ENCODE measurements at places on chromosomes 12 and 14.

- DNase-seq: no peak
These were observed 101.4 kb downstream of the DUSP16 start for GRCh38 chr12:12460935-12461922.

GRCh38 chr14:101878822-101879528 lies 85.4 kb upstream of the DYNC1H1 start:
- DNase-seq: no peak

GRCh38 chr12:93758801-93759373 lies 81.7 kb downstream of the CRADD start:
- peak; percentile 55 for DNase-seq

DNA sequence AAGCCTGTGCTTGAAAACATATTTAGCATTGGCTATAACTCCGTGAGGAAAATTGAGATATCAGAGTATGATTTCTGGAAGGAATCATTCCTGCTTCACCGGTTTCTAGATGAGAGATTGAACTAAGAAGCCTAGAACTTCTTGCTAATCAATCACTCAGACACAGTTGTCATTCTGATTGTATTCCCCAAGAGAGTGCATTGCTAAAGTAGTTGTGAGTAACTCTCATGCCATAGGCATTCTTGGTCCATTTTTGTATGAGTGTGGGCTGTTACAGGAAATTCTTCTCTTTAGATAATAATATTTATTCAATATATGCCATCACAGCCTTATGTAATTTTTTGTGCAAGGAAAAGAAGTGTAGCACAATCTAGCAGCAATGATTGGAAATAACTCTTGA lies 893.3 kb upstream of the MDGA2 start:
- no peak for DNase-seq

GRCh38 chr14:105490267-105490571 lies 827 bp upstream of the TEDC1 start:
- no peak for DNase-seq

DNA sequence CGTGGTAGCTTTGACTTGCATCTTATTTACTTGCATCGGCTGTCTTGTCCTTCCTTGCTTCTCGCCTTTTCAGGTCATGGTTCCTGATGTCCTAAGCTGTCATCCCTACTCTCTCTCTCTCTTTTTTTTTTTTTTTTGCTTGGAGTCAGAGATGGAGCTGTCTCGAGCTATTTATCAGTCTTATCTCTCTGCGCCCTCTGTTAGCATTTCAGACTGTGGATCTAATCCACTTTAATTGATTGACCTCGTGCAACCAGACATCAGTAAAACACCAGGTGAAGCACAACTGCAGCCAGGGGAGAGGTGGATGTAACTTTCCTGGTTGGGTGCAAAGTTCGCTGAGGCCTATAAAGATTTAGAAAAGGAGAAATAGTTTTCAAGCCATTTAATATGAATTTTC lies 554.8 kb downstream of the DIO2 start:
- DNase-seq: no peak

DNA sequence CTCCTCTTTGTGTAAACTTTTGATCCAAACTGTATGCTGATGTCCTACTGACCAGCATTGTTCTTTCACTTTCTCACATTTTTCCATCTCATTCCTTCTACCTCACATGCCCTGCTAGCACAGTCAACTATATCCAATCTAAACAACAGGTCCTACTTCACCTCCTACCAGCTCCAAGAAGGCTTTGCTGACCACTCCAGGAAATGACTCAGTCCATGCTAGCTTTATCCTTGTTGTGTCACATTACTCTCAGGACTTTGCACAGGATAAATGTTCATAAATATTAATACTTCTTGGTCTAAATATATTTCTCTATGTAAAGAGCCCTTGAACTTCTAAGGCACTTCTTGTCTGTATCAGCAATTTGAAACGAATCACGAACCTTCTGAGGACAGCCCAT lies 64.9 kb upstream of the PCED1B start:
- peak; percentile 29 for DNase-seq

GRCh38 chr12:52249511-52250047 lies 16.5 kb downstream of the KRT7 start:
- no peak for DNase-seq

DNA sequence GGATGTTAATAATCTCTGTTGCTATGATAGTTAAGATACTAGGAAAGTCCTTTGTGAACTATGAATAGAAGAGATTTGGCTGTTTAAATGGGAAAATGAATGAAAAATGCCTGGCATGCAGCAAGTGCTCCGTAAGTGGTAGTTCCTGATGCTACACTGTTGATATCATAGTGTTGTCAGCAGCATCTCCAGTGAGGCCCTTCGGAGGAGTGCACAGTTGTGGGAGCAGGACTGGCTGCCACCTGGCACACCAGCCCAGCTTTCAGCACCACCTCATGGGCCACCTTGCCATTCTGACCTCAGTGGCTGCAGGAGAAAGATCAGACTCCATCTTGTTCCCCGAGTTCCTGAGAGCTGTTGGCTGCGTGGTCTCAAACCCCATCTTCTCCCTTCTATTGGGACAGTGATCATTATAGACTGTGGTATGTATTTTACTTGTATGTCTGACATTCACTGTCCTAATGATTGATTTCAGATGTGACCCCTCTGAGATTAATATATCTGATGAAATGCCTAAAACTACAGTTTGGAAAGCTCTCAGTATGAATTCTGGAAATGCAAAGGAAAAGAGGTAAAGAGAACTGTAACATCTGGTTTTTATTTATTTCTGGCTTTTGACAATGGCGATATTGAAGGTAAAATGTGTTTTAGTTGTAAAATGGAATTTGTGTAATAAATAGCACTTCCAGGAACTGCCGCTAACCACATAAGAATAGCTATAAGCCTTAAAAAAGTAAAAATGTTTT lies 80.9 kb downstream of the SLC4A8 start:
- no peak for DNase-seq

DNA sequence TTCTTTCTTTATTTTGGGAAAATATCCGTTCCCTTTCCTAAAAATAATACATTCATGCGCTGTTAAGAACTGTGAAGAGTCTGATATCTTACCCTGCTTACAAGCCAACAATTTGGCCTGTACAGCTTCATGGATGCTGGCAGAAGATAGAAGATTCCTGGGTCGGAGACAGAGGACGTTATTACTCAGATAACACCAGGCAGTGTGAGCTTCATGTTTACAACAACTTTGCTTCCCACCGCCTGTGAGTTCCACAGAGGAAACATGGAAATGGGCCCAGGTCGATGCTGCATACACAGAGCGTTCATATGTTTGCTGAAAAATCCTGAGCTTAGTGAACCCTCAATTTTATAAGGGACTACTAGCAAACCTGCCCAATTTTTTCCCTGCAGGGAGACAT lies 705.6 kb upstream of the SEL1L start:
- DNase-seq: no peak

DNA sequence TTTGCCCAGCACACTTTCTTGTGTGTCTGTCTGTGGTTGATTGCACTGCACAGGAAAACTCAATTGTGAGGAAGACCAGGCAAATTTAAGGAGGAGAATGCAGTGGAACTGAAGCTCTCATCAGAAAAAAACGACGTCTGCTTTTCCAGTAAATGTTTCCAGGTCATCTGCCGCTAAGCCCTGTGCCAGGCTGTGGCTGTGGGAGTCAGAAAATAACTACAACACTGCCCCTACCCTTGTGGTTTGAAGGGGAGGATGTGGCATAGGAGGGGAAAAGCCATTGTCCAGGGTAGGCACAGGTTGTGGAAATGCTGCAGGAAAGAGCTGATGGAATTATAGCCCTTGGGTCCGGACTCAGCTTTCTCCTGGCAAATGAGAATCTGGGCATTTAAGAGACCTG lies 259.7 kb upstream of the TMEM132C start:
- no peak for DNase-seq

GRCh38 chr14:31592631-31593030 lies 31.4 kb downstream of the NUBPL start:
- DNase-seq: no peak

- DNase-seq: peak; percentile 76
These were observed 771.2 kb downstream of the FSCB start for GRCh38 chr14:43735932-43736331.

GRCh38 chr12:53381731-53382630 lies 2.0 kb downstream of the SP1 start:
- peak; percentile 82 for DNase-seq

DNA sequence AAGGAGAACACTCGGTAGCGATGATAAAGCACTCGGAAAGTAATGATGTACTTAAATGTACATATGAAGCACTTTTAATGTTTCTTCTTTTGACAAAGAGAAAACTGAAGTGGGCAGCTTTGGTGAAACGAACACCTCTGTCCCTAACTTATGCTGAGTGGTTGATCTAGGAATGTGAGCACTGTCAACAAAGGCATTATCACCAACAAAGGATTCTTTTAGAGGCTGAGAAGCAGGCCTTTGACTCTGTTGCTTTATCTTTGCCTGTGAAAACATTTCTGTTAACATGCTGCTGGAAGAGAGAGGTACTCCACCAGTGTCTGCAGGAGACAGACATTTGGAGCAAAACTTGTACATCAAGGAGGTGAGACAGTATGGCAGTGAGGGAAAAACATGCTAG lies 103.2 kb upstream of the VRK1 start:
- no peak for DNase-seq

- DNase-seq: no peak
These were observed 4.1 kb downstream of the KRT85 start for GRCh38 chr12:52363111-52363679.

GRCh38 chr14:48435221-48435620 lies 759.8 kb upstream of the MDGA2 start:
- DNase-seq: no peak

DNA sequence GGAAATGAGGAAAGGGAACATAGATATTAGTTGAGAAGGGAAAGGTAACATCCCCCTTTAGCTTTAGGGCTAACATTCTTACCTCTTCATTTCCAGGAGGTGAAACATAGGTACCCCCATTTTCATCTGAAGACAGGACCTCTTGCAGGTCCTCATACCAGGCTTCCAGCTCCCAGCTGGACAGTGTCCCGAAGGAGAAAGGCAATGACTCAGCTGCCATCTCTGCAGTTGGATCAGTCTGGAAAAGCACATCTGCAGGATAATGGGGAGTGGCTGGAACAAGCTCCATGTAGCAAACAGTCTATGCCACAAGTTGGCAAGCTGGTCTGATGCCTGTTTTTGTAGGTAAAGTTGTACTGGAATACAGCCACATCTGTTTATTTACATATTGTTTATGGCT lies 3.1 kb downstream of the DDIT3 start:
- peak; percentile 68 for DNase-seq

GRCh38 chr12:94819011-94819410 lies 168.7 kb upstream of the TMCC3 start:
- no peak for DNase-seq

GRCh38 chr12:81644503-81644902 lies 114.6 kb downstream of the PPFIA2 start:
- DNase-seq: peak; percentile 39

GRCh38 chr14:68814238-68814538 lies 21.3 kb upstream of the ZFP36L1 start:
- DNase-seq: no peak

DNA sequence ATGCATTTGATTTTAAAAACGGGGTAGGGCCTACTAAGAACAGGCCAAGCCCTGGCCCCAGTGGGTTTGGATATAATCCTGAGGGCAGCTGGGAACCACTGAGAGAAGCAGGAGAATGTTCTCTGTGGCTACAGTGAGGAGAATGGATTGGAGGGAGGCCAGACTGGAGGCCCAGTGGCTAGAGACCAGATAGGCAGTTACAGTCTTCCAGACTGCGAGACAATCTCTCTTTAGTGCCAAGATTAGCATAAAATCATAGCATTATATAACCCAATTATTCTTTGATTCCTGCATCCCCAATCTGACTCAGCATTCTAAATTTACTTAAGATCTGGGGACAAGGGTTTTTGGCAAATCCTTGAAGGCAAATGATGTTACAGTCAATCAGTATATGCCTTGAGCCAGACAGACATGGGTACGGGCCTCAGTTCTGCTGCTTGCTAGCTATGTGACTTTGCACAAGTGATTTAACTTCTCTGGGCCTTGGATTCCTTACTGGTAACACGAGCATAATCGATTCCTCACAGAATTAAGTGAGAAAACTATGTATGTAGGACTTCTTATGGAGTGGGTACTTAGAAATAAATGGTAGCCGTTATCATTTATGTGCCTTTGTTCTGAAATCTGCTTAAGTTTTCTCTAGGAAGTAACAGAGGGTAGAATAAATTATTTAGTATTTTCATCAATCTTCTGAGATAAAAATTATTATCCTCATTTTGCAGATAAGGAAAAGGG lies 18.3 kb downstream of the NINJ2 start:
- DNase-seq: no peak

DNA sequence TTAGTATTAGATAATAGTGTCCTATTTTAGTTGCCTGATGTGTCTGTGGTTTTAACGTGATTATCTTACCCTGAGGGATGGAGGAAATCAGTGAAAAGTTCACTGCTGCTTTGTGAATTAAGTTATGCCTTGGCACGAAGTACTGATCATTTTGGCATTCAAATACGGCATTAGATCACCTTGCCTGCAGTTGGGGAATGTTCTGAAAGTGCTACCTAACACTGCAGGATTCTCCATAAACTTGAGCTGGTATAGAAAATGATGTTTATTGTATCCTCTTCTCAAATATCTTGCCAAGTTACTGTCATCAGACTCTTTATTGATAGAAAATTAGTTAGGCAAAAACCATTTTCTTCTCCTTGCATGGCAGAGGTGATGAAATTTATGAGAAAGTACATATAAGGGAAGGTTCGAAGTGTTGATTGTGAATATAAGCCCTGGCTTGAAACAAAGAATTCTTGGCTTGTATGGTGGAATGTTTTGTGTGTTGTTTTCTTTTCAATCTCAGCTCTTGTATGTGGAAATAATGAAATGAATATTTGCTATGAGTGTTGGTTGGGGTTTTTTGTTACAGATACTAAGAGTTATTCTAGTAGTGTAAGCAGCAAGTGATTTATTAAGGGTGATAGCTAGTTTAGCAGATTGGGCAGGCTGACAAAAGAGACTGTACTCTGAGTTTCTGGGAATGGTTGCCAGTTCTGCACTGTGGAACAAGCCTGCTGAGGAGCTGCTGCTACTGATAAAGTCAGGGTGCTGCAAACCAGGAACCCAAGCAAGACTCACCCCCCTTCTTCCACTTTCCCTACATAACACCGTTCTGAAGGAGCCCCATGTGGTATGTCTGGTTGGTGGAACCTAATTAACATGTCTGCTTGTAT lies 448.3 kb downstream of the PCNX1 start:
- DNase-seq: peak; percentile 95

DNA sequence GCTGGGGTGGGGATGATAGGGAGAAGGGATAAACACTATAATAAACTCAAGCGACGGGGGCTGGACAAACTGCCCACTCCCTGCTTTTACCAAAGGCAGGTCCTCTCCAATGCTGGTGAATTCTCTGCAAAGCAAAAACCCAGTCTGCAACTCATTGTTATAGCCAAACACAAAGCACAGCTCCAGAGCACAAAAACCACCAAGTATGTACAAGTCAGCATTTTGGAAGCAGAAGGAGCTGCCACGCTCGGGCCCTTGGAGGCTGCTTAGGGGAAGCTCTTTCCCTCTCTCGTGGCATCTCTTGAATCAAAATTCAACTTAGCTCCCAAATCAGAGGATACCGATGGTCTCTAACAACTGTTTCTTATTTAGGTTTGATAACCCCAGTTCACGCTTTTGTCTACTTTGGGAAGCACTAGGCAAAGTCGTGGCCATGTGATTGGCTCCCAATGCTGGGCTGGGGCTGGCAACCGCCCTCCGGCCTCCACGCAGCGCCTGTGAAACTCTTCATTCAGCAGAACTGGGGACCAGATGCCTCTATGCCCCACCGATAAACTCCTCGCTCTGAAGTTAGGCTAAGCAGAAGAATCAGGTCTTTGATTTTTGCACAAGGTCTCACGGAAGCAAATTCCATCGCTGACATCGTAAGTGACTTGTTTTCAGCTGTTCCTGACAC lies 158.5 kb upstream of the FOXN3 start:
- DNase-seq: no peak
